NCI-H524 treated with DMSO at 0.1 percent for 48 hours (cell line): ENCODE measurements at places on chromosomes 13 and 19.
A peak's percentile ranks its signal among the peaks of the same experiment; 100 is the strongest.

DNA sequence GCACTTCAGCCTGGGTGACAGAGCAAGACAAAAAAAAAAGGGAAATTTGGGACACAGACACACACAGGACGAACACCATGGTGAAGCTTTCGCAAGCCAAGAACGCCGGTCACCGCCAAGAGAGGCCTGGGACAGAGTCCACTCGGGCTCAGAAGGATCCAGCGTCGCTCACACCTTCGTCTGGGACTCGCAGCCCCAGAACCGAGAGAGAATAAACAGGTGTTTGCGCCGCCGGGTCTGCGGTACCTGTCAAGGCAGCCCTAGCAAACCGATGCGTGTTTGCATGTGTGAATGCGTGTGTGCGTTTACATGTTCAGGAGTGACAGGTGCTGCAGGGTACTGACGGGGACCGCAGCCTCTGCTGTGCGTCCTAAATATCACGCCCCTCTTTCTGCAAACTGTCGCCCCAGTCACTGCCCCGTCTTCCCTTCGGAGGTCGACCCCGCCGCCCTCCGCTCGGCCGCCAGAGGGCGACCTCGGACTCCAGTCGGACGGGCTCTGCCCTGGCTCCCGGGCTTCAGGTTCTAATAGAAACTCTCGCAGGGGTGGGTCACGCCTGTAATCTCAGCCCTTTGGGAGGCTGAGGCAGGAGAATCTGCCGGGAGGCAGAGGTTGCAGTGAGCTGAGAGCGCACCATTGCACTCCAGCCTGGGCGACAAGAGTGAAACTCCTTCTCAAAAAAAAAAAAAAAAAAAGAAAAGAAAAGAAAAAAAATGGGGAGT, 11.8 kb upstream of the CSNK1G2 start:
- DNase-seq: peak; percentile 22

DNA sequence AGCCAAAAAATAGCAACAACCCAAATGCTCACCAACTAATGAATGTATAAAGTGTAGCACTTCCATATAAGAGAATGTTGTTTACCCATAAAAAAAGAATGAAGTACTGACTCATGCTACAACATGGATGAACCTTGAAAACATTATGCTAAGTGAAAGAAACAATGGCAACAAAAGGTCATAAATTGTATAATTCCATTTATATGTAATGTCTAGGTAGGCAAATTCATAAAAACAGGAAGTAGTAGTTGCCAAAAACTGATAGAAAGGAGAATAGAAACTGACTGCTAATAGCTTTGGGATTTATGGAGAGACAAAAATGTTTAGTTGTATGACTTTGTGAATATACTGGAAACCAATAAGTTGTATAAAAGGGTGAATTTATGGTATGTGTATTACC, 21.6 kb downstream of the MYCBP2 start:
- DNase-seq: no peak

- peak; percentile 63 for DNase-seq
These were observed 253.0 kb downstream of the PCDH9 start for GRCh38 chr13:66977161-66977560.

DNA sequence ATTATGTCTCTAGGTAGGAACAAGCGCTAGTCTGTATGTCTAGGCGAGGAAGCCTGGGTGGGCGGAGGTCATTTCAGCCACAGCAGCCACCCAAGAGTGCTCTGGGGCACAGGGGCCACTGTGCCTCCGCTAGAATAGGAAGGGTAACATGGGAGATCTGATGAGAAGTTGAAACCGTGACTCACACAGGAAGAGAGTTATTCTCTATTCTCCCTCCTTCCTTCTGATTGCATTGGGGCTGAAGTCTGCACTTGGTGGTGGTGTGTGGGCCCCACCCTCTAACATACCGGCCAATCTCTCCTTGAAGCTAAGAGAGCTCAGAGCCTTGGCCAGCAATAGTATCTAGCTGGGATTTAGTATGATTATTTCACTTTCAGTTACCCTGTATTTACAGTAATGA, 20.3 kb upstream of the GGACT start:
- no peak for DNase-seq

DNA sequence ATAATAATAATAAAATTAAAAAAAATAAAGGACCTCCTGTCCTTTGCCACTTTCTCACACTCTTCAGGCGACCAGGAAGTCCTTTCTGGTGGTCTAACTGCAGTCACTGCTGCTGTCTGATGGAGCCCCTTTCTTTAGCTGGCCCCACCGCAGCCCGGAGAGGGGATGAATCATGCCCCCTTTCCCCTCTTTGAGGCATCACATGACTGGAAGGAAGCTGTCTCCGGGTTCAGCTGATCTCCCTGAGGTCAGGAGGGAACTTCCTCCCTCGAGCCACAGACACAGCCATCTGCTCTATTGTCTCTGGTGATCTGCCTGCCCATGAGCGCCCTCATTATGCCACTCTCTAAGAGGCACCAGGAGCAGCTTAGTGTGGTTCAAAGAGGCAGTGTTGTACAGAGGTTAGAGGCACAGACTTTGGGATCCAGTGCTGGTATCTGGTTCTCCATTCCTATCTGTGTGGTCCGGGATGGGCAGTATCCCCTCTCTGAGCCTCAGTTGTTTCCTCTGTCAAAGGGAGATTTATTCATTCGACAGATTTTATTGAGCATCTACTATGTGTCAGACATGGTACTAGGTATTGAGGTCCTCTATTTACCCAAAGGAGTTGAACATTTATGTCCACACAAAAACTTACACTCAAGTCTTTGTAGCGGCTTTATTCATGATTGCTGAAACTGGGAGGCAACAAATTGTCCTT, 30.0 kb downstream of the VAV1 start:
- DNase-seq: no peak

DNA sequence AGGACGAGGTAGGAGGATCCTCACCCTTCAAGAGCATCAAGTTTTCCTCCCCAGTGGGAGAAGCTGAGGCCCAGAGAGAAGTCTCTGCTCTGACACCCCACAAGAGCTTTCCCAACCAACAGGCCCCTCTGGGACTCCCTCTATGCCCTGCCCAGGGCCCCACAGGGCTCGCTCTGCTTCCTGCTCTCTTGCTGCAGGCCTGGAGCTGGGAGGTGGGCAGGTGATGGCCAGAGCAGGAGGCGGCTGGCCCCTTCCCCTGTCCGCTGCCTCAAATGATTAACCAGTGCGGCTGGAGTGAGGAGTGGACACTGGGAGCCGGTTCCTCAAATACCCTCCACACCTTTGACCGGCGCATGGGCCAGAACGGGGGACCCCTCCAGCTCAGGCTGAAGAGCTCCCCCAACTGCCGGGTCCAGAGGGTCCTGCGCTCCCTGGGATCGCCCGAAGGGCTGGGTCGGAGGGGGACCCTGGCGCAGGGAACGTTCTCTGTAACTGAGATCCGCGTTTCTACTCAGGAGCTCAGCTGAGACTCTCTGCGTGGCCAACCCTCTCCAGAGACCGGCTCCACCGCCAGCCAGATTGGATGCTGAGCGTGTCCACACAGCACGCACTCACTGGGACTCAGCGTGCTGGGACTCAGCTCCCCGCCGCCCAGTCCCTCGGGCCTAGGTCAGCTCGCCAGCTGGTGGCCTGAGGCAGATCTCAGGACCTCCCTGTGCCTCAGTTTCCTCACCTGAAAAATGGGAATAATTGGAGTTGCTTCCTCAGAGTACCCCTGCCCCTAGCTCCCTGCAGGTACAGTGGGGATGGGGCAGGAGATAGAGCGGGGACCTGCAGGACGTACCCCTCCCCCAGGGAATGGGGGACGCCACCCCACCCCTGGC, 6.7 kb upstream of the ONECUT3 start:
- no peak for DNase-seq

DNA sequence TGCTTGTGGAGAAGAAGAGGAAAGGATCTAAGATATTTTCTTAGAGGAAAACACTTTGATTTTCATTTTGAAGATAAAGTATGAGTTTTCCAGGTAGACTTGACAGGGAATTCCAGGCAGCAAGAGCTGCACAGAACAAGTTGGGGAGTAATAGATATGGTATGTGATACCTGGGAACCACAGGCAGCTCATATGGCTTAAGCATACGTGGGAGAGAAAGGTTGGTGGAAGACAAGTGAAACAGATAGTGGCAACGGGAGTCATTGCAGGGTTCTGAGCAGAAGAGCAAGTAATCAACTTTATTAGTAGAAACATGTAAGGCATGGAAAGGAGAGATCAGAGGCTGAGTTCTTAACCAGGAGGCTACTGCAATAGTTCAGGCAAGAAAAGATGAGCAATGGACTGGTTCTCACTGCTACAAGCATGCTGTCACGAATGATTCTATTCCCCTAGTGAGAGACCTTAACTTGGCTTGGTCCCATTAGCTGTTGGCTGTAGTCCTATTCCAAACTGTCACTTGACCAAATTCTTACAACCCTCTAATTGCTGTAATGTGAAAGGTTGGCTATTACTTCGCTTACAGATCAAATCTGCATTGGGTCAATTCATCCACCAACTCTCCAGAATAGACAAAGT, 217.9 kb downstream of the VWA8 start:
- DNase-seq: no peak

DNA sequence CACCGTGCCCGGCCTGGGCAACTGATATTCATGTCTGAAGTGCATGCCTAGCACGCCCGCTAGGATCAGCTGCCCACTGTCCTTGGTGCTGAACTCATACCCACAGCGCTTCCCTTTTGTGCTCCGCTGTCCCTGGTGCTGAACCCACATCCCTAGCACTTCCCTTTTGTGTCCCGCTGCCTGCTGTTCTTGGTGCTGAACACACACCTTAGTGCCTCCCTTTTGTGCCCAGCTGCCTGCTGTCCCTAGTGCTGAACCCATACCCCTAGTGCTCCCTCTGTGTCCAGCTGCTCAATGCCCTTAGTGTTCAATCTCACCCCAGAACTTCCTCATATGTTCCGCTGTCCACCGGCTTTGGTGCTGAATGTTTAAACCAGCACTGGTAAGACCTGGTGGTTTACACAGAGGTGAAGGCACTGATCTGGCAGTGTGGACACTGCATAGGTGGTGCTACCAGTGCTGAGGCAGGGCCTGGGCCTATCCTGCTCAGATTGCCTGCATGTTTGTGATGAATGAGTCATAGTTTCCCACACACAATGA, 26.3 kb upstream of the SIGLEC11 start:
- no peak for DNase-seq

- DNase-seq: no peak
These were observed 12.8 kb downstream of the TMEM255B start for GRCh38 chr13:113771709-113772331.

DNA sequence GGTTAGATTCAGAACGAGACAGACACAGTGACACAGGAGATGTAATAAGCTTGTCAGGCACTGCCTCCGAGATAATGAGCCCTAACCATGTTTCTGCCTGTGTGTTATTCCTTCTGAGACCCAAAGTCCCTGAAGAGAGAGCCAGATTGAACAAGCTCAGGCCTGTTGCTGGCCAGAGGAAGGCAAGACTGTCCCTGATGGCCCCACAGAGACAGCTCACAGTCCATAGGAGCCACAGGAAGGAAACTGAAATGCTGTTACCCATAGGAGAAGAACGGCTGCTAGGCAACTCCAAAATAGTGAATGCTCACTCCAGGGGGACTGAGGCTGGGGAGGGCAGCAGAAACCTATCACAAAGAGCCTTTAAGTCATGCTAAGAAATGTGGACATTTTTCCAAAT, 31.8 kb upstream of the RFXAP start:
- no peak for DNase-seq

GRCh38 chr19:43152214-43152613, 34.1 kb downstream of the PSG5 start:
- DNase-seq: no peak

GRCh38 chr19:42184401-42184861, 33.0 kb downstream of the DEDD2 start:
- no peak for DNase-seq

DNA sequence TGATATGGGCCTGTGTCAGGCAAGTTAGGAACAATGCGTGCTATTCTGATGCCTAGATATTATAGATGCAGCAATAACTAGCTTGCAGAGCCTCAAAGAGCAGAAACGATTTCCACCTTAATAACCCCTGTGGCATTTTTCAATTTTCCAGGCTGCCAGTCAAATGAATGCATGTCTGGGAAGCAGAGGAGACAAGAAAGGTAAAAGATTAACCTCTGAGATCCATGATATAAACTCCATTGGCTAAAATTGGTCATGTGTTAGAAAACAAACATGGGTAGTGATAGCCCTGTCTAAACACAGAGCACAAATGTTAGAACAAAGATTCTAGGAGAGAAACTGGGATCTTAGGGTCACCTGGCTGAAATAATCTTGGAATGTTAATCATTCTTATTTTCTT, 811.1 kb downstream of the DIAPH3 start:
- no peak for DNase-seq
